ENCODE measurements at places on chromosomes 4 and X.

DNA sequence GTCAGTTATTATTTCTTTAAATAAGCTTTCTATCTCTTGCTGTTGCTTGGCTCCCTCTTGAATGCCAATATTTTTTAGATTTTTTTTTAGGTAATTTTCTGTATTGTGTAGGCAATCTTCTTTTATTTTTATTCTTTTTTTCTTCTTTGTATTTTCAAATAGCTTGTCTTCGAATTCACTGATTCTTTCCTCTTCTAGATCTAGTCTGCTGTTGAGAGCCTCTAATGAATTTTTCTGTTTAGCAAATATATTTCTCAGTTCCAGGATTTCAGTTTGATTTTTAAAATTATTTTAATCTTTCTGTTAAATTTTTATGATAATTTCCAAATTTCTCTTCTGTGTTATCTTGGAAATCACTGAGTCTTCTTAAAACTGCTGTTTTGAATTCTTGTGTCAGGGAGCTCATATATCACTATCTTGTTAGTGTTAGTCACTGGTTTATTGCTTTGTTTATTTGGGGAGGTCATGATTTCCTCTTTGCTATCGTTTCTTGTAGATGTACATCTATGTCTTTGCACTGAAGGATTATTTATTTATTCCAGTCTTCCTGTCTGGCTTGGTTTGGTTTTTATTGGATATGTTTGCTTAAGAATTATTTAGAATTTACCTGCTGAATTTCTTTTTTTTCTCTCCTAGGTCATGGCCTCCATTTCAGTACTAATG, 39.9 kb upstream of the GPRIN3 start:
- DNase-seq: no peak

- DNase-seq: no peak
Measured at GRCh38 chr4:47714269-47714668, 123.6 kb downstream of the CORIN start.

GRCh38 chr4:3031357-3032082, 42.8 kb downstream of the HTT-AS start:
- no peak for DNase-seq

GRCh38 chr4:2637956-2638552, 101.6 kb downstream of the FAM193A start:
- no peak for DNase-seq

GRCh38 chrX:120840827-120841226, 34.8 kb downstream of the CT47B1 start:
- DNase-seq: peak; percentile 39

GRCh38 chr4:153117554-153117953, 86.7 kb upstream of the TRIM2 start:
- no peak for DNase-seq

- no peak for DNase-seq
Measured at GRCh38 chrX:29948653-29949052, 266.7 kb upstream of the MAGEB2 start.

DNA sequence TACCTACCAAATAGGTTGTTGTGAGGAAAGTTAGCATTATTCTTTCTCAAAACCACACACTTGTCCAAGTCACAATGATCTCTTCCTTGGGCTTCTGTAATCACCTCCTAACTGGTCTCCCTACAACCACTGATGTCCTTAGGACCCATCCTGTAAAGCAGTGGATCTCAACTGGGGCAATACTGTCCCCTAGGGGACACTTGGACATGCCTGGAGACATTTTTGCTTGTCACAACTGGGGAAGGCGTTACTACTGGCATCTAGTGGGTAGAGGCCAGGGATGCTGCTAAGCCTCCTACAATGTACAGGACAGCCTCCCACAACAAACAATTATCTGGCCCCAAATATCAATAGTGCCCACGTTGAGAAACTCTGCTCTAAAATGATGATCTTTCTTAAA, 118.7 kb upstream of the AP1S2 start:
- peak; percentile 17 for DNase-seq

DNA sequence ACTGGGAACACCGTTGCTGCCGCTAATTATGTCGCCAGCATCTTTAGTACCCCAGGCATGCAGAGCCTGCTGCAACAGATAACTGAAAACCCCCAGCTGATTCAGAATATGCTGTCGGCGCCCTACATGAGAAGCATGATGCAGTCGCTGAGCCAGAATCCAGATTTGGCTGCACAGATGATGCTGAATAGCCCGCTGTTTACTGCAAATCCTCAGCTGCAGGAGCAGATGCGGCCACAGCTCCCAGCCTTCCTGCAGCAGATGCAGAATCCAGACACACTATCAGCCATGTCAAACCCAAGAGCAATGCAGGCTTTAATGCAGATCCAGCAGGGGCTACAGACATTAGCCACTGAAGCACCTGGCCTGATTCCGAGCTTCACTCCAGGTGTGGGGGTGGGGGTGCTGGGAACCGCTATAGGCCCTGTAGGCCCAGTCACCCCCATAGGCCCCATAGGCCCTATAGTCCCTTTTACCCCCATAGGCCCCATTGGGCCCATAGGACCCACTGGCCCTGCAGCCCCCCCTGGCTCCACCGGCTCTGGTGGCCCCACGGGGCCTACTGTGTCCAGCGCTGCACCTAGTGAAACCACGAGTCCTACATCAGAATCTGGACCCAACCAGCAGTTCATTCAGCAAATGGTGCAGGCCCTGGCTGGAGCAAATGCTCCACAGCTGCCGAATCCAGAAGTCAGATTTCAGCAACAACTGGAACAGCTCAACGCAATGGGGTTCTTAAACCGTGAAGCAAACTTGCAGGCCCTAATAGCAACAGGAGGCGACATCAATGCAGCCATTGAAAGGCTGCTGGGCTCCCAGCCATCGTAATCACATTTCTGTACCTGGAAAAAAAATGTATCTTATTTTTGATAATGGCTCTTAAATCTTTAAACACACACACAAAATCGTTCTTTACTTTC, 1.8 kb downstream of the UBQLN2 start:
- no peak for DNase-seq

DNA sequence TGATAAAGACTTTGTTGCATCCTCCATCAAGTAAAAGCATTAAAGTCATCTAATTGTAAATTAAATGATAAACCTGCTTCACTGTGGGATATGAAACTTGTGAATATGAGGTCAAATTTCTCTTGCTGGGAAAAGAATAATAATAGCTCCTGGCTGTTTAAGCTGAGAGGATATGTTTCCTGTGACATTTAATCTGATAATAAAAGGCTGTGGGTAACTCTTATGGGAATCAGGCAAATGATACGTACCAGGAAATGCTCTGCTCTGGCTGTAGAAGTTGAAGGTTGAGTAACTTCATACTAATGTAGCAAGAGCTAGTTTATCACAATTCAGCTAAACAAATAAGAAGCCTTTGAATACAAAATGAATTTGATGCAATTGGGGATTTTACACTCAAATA, 574.6 kb downstream of the RAPGEF2 start:
- DNase-seq: no peak

- no peak for DNase-seq
Measured at GRCh38 chrX:10286195-10286594, 129.4 kb downstream of the CLCN4 start.

DNA sequence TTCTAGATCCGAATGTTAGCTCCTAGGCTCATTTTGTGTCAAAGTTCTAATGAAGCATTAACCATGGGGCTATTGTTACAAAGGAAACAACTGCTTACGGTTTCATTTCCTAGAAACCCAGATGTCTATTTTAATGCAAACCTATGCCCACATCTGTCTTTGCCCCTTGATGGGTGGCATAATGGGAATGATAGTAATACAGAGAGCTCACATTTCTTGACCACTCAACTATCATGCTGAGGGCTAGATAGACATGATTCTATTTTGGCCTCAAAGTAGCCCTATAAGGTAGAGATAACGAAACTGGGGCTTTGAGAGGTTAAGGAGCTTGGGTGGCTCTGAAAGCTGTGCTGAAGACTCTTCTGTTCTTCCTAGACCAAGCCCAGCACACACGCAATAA, 1.9 kb downstream of the TLR7 start:
- no peak for DNase-seq

GRCh38 chrX:68829582-68830418, 979 bp downstream of the EFNB1 start:
- DNase-seq: peak; percentile 41

DNA sequence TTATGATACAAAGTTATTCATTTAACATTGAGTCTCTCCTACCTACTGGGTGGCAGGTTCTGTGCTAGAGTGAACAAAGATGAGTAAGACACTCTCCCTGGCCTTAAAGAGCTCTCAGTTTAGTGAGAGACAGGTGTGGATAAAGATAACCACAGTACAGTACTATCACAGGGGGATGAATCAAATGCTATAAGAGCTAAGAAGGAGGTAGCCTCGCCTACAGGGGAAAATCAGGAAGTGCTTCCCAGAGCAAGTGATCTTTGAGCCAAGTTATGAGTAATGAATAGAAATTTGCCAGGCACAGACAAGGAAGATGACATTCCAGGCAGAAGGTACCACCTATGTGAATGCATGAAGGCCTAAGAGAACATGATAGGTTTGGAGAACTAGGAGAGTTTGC, 3.4 kb upstream of the IGBP1 start:
- no peak for DNase-seq

GRCh38 chrX:41164449-41164848, 79.2 kb downstream of the USP9X start:
- DNase-seq: no peak

GRCh38 chrX:23901805-23902204, 5.9 kb downstream of the APOO start:
- DNase-seq: peak; percentile 72

GRCh38 chr4:180377741-180378140, 1865.5 kb upstream of the TENM3 start:
- DNase-seq: no peak

DNA sequence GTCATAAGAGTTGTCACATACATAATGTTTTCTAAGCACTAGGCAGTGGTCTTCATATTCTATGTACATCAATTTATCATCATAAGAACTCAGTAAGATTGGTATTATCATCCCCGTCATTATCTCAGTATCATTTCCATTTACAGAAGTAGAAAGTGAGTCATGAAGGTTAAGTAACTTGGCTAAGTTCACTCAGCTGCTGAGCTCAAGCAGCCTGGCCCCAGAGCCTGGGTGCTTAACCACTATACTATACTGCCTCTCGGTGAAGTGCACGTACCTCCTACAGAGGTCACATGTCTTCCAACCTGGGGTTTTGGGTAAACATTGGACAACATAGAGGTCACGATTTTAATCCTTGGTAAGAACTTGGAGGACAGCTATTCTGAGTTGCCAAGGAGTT, 161.5 kb upstream of the GATB start:
- no peak for DNase-seq

- DNase-seq: no peak
Measured at GRCh38 chr4:814312-814850, 11.5 kb downstream of the CPLX1 start.

GRCh38 chrX:136209016-136209738, 42.0 kb downstream of the MAP7D3 start:
- peak; percentile 71 for DNase-seq

GRCh38 chr4:123418351-123418931, 21.8 kb downstream of the SPRY1 start:
- DNase-seq: peak; percentile 94

DNA sequence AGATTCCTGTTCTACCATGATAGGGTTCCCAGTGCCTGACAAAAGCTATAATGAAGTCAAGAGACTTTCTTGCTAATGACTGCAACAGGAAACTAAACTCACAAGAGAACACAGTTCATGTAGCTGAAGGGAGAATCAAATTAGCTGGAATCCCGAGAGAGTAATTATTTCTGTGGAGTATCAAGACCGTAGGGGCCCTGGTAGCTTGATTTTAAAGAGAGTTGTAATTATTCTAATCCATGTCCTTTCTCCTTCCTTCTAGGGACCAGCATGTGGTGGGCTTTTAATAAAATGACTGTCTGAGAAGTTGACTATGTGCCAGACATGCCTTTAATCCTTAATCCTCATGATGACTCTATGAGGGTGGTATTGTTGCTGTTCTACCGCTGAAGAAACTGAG, 1.7 kb upstream of the TRPC5OS start:
- no peak for DNase-seq
